ENCODE measurements at places on chromosomes 16 and 17.

GRCh38 chr16:83980794-83981193, 12.8 kb downstream of the NECAB2 start:
- DNase-seq = no peak

DNA sequence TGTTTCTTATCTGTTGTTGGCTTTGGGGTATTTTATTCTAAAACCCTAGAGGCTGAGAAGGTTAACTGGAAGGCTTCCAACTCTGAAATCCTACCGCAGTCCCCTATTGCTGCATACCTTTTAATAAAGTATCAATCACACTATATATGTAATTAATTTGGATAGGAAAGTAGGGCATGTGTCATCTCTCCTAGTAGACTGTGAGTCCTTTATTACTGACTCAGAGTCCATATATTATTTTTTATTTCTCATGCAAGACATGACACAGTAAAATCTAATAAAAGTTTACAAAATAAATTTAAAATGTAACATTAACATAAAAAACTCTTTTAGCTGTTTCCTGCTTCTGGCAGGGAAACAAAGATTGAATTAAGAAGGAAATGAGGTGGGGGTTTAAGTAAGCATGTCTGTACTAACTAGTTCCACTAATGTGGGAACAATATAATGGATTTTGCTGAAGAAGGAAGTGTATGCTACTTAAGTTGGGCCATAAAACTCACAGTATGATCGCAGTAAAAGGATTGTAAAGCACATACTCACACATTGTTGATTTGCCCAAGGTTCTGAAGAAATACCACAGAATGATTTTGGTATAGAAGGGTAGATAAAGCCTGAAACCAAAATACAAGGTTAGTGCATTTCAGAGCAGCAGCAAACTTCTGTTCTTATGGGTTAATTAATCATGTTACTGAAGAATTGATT, 97.6 kb upstream of the HLF start:
- no peak for DNase-seq

- DNase-seq = no peak
Measured at GRCh38 chr17:30421592-30421991, 42.9 kb downstream of the CPD start.

DNA sequence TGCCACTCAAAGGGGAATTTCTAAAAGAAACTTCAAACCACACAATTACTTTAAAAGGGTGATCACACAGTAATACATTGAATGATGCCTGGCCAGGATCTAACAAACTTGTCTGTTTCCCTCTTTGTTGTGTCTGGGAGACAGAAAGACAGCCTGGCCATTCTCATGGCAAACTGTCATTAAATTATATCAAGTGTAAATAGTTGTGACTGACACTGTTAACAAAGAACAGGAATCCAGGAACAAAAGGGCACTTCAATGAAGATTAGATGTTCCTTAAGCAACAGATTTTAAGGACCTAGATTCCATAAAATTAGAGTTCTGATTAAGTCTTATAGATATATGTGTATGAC, 383.6 kb downstream of the KCNJ2 start:
- no peak for DNase-seq

DNA sequence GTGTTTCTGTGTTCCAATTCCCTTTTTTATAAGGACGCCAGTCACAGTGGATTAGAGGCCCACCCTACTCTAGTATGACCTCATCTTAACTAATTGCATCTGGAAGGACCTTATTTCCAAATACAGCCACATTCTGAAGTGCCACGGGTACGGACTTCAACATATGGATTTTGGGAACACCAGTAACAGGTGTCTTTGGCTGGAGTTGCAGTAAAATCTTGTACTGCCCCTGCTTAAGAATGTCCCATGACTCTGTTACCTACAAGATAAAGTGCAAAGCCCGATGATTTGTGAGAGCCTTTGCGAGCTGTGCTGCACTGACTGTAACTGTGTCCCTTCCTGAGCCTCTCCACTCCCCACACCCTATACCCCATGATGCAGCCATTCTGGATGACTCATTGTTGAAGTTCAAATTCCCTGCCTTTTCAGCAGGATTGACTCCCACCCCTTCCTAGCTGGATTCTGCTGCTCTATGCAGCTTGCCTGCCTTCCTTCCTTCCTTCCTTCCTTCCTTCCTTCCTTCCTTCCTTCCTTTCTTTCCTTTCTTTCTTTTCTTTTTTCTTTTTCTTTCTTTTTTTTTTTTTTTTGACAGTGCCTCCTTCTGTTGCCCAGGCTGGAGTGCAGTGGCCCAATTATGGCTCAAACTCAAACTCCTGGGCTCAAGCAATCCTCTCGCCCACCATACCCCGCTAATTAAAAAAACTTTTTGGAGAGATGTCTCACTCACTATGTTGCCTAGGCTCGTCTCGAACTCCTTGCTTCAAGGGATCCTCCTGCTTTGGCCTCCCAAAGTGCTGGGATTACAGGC, 2.1 kb downstream of the HCRT start:
- no peak for DNase-seq

GRCh38 chr16:85652431-85653221, 36.1 kb downstream of the GINS2 start:
- no peak for DNase-seq

GRCh38 chr17:59361916-59362810, 30.7 kb downstream of the YPEL2 start:
- no peak for DNase-seq

DNA sequence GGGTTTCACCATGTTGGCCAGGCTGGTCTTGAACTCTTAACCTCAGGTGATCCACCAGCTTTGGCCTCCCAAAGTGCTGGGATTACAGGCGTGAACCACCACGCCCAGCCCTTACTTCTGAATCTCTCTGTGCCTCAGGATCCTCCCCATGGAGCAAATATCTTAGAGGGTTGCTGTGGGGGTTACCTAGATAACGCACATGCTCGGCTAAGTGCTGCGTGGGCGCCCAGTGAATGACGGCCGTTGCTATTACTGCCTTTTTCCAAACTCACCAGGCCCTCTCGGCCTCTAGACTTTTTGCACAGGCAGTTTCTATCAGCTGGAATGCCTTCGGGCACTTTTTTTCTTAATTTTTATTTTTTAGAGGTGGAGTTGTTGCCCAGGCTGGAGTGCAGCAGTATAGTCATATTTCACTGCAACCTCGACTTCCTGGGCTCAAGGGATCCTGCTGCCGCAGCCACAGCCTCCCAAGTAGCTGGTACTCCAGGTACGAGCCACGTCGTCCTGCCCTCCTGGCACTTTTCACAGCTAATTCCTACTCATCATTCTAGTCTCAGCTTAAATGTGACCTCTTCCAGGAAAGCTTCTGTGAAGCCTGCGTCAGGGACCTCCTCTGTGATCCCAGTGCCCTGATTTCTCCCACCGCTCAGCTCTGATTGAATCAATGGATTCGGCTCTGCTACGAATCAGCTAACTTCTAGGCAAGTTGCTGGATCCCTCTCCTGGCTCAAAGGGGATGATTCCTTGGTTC, 8.6 kb downstream of the CCDC102A start:
- DNase-seq = no peak

- DNase-seq = no peak
Measured at GRCh38 chr16:55443434-55444346, 35.3 kb upstream of the MMP2 start.

DNA sequence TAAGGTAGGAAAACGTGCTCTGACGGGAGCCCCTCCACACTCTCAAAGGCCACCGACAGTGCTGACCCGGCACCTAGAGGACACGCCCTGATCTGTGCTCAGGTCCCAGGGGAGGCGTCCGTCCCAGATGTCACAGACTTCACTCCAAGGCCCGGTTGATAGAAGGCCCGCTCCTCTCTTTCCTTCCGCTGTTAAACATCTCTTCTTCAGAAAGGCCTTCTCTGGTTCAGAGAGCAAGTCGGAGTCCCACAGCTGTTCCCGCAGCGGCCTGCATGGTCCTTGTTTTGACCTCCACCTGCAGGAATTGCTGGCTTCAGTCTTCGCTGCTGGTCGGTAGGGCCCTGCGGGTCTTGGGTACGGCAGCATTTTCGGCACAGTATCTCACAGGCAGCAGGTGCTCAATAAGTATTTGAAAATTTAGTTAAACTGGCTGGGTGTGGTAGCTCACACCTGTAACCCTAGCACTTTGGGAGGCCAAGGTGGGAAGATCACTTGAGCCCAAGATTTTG, 88.5 kb downstream of the MRC2 start:
- peak; percentile 4 for DNase-seq

- DNase-seq = no peak
Measured at GRCh38 chr17:43583332-43583731, 37.2 kb upstream of the ETV4 start.

- DNase-seq = no peak
Measured at GRCh38 chr17:80793851-80794267, 197.8 kb upstream of the CHMP6 start.

GRCh38 chr17:78223061-78223460, 8.4 kb upstream of the TMEM235 start:
- DNase-seq = no peak

DNA sequence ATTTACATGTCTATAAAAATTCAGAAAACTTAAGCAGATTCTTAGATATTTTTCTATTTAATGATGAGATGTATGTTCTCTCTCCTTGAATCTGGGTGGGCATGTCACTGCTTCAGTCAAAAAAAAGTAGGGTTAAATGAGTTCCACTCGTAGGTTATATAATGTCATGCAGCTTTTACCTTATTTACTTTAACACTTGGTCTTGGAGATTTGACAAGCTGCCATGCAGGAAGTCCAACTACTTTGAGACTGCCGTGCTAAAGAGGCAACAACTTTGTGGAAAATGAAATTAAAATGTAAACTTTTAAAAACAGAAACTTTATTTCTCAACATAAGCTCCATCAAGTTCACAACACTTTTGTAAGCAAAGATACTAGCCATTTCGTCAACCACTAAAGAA, 1336.0 kb upstream of the CDH8 start:
- DNase-seq = no peak

- DNase-seq = peak; percentile 75
Measured at GRCh38 chr17:82690786-82691489, 7.6 kb downstream of the RAB40B start.

GRCh38 chr16:35142147-35142808, 1682.9 kb downstream of the TP53TG3F start:
- no peak for DNase-seq

DNA sequence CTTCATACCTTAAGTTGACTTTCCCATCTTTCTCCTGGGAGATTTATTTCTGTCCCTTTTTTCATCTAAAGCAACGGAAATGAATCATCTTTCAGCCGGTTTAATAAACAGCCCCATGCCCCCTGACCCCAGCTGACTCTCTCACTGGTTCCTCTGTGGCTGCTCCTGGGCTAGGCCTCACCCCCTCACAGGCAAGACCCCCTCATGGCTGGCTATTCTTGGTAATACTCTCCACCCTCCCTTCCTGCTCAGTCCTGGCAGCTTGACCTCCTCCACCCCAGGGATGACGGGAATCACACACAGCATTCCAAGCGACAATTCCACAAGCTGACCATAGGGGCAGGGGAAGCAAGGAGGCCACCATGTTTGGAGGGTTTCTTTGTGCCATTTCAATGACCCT, 1.5 kb upstream of the ADAP2 start:
- DNase-seq = no peak

- DNase-seq = peak; percentile 44
Measured at GRCh38 chr17:39001703-39002637, 34.8 kb upstream of the FBXO47 start.

GRCh38 chr17:55134486-55135157, 130.1 kb upstream of the HLF start:
- DNase-seq = no peak

DNA sequence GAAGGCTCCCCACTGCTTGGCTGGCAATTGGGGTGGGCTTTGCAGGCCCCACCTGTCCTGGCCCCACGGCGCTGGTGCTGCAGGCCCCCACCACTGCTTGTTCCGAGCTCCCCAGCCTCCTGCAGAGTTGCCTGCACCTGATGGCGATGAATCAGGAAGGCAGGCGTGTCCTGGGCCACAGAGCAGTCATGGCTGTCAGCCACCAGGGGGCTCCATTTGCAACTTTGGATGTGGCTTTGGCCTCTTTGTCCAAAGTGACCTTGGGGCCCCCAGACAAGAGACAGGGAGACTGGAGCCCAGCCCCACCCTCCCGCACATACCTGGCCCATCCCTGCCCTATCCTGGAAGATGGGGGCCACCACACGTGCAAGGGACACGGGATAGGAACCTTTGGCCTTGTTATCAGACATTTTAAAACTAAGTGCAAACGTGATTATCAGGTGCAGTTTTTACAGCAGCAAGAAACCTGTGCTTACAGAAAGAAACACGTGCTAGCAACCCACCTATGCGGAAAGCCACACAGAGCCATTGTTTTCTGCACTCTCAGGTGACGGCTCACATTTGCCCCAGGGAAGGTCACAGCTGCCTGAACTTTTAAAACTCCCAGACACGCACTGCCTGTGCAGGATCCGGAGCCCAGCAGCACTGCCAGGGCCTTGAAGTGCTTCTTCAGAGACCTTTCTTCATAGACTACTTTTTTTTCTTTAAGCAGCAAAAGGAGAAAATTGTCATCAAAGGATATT, at the start of gene DNASE1:
Gene DNASE1 (plus strand): TSS at position 443 of the 743 bp plus-strand sequence. CDS start 683 bp downstream, outside the sequence.
- peak; percentile 46 for DNase-seq

DNA sequence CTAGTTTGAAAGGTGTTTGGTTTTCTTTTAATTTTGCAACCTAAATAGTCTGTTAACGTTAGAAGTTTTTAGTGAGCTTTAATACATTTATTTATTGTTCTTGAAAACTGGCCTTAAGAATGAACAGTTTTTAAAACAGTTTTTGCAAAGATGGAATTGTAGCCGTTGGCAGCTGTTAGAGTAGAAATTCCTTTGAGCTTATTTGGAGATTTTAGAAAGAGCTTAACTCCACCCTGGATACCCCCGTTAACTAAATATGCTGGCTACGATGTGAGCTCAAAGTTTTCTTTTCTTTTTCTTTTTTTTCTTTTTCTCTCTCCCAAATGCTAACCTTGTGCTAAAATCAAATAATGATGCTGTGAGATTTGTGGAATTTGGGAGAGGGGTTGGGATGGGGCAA, 75.2 kb downstream of the COX10 start:
- no peak for DNase-seq

- DNase-seq = peak; percentile 28
Measured at GRCh38 chr17:74987909-74988711, 678 bp downstream of the CDR2L start.

Data from HAP-1 (cell line).